ENCODE measurements at places on chromosomes 11 and 22. TPM values are rescaled to one million over a fixed set of nuclear protein-coding genes. Genes with fewer than 3 reads are reported as not detected.

The RAB3IL1 gene
- 10.6 TPM for total RNA-seq

The CHRDL2 gene
- total RNA-seq = 1.6 TPM

The ZP1 gene
- not detected for total RNA-seq

The IRF7 gene
- 56.2 TPM for total RNA-seq

The LMNTD2 gene
- 5.9 TPM for total RNA-seq

The NRGN gene
- total RNA-seq = 79.9 TPM

DNA sequence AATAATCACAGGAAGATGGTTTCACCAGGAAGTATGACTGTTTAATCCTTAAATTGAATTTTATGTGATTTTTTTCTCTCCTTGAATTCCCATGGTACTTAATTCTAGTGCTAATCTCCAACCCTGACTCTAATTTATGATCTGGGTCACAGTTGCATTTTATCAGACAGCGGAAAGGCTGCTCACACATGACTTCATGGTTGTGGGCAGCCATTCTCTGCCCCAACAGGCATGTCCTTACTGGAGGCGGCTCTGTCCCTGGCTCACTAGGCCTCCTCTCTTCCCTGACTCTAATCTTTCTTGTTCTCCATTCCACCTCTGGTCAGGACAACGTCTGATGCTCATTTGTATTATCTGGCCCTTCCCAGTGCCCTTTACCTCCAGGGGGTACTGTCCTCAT lies 184.4 kb downstream of the CHST1 start:
- H3K4me1 ChIP-seq = no peaks in the 10 kb centered on the region
- DNase-seq = no peak
- H3K27me3 ChIP-seq = peaks cover 2% of the 10 kb centered on the region
- H3K27ac ChIP-seq = no peak overlapping the region
- no peak overlapping the region for H3K4me3 ChIP-seq

GRCh38 chr11:128498721-128499245 lies 88.6 kb downstream of the ETS1 start:
- peak overlapping the region; percentile 32 for H3K27ac ChIP-seq
- H3K36me3 ChIP-seq = no peaks in the 10 kb centered on the region
- DNase-seq = no peak
- no peaks in the 10 kb centered on the region for H3K27me3 ChIP-seq
- peaks cover 87% of the 10 kb centered on the region for H3K4me1 ChIP-seq
- no peak overlapping the region for H3K4me3 ChIP-seq

- no peaks in the 10 kb centered on the region for H3K4me1 ChIP-seq
- H3K27me3 ChIP-seq = no peaks in the 10 kb centered on the region
- no peak for DNase-seq
- H3K4me3 ChIP-seq = no peak overlapping the region
These were observed 47.2 kb upstream of the SLC5A12 start for GRCh38 chr11:26769027-26769426.

DNA sequence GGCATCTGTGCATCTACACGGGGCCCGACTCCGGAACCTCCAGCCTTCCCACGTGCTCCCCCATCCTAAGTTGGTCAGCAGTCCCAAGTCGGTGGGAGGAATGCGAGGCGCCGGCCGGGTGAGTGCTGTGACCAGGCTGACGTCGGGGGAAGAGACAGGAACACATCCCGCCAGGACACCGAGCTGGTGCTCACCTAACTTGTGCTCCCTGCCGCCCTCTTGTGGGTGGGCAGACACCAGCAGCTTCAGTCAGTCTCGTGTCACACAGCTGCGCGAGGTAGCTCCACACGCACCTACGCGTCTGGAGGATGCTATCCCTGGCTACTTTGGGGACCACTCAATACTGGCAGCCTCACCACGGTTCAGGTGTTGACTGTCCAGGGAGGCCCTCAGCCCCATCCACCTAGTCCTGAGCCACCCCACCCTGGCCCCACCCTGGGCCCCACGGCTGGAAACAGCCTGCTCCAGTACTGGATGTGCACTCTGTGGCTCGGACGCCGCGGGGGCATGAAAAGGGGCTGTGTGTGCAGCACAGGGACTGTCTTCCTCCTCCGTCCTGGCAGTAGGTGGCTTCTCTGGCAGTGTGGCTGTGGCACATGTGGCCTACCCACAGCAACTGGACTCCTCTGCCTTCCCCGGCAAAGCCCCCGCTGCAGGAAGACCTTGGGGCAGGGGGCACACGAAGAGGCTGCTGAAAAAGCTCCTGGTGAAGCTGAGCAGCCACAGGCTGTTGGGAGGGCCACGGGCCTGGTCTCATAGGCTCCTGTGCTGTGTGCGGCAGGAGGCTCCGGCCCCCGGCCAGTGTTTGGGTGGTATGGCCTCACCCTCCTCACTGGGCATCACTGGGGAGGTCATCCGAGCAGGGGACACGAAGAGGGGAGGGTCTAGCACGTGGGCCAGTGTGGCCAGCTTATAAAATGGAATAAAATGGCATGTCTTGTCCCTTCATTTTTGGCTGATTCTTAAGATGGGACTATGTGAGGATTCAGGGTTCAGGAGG lies 11.2 kb upstream of the BID start:
- peaks cover 15% of the 10 kb centered on the region for H3K4me1 ChIP-seq
- peak overlapping the region; percentile 72 for H3K27ac ChIP-seq
- no peaks in the 10 kb centered on the region for H3K27me3 ChIP-seq
- DNase-seq = peak; percentile 85

- no peak for DNase-seq
- H3K27ac ChIP-seq = no peak overlapping the region
- H3K27me3 ChIP-seq = no peaks in the 10 kb centered on the region
- H3K36me3 ChIP-seq = no peaks in the 10 kb centered on the region
- no peaks in the 10 kb centered on the region for H3K4me1 ChIP-seq
These were observed 675.2 kb downstream of the TBC1D22A start for GRCh38 chr22:47437636-47438035.
